ENCODE measurements at places on chromosomes 7 and 10. TPM values are rescaled to one million over a fixed set of nuclear protein-coding genes. Genes with fewer than 3 reads are reported as not detected.

Gene MINDY4
- 7.8 TPM for total RNA-seq

Gene CALHM3
- not detected for total RNA-seq

Gene RELN
- 67.9 TPM for total RNA-seq

Gene IL2RA
- total RNA-seq: not detected

Gene BUD23
- total RNA-seq: 24.4 TPM

Gene SLC39A12
- total RNA-seq: 2.5 TPM

Gene LRRC61
- total RNA-seq: 16.3 TPM

Gene STEAP2
- 2.8 TPM for total RNA-seq

Gene FAM25A
- not detected for total RNA-seq

Gene CPVL
- total RNA-seq: 65.7 TPM

Gene FAM25G
- total RNA-seq: not detected

Gene KCP
- total RNA-seq: 1.3 TPM

Gene MIOS
- 76.1 TPM for total RNA-seq

Gene MUC12
- not detected for total RNA-seq

Gene ZKSCAN1
- 87.0 TPM for total RNA-seq

Gene TRRAP
- 77.3 TPM for total RNA-seq

Gene DGKB
- 9.4 TPM for total RNA-seq

Gene INHBA
- total RNA-seq: 21.0 TPM

Gene TBRG4
- 68.9 TPM for total RNA-seq

Gene NUDCD3
- 119 TPM for total RNA-seq

Gene EGFR
- total RNA-seq: 19.7 TPM

Gene TAS2R41
- total RNA-seq: not detected

Gene ITGA8
- total RNA-seq: 2.8 TPM

Gene BLNK
- 1.3 TPM for total RNA-seq

Gene HEPACAM2
- total RNA-seq: not detected

Gene ECHDC3
- total RNA-seq: 3.1 TPM

Gene AKR1B15
- total RNA-seq: not detected

Gene PNLIPRP3
- not detected for total RNA-seq

Gene MACROH2A2
- total RNA-seq: 34.7 TPM

Gene FBXL13
- 5.6 TPM for total RNA-seq

Gene PDE6C
- total RNA-seq: not detected

Gene TSPAN12
- total RNA-seq: 4.7 TPM

Gene TNKS2
- 135 TPM for total RNA-seq

Gene SCIN
- total RNA-seq: 2.8 TPM

Gene SAMD9L
- 2.8 TPM for total RNA-seq

Gene CADPS2
- total RNA-seq: 10.0 TPM

Gene UNCX
- total RNA-seq: not detected

Gene NPY
- total RNA-seq: 38.5 TPM

Gene VAX1
- total RNA-seq: 2.5 TPM

Gene RAMP3
- 8.1 TPM for total RNA-seq

Gene RASA4
- 77.0 TPM for total RNA-seq

Gene SSC4D
- 0.63 TPM for total RNA-seq

Gene PITX3
- total RNA-seq: not detected

Gene TCAF2
- total RNA-seq: 1.6 TPM

Gene IKZF1
- total RNA-seq: 0.94 TPM

Gene RBP3
- not detected for total RNA-seq

Gene FAM24B
- 18.8 TPM for total RNA-seq

Gene SLC18A3
- not detected for total RNA-seq

Gene PLCE1
- 18.2 TPM for total RNA-seq

All from parietal lobe (tissue), 2 donors.